Suprapubic skin (tissue), 4 donors: ENCODE measurements at places on chromosomes 2 and 18.

DNA sequence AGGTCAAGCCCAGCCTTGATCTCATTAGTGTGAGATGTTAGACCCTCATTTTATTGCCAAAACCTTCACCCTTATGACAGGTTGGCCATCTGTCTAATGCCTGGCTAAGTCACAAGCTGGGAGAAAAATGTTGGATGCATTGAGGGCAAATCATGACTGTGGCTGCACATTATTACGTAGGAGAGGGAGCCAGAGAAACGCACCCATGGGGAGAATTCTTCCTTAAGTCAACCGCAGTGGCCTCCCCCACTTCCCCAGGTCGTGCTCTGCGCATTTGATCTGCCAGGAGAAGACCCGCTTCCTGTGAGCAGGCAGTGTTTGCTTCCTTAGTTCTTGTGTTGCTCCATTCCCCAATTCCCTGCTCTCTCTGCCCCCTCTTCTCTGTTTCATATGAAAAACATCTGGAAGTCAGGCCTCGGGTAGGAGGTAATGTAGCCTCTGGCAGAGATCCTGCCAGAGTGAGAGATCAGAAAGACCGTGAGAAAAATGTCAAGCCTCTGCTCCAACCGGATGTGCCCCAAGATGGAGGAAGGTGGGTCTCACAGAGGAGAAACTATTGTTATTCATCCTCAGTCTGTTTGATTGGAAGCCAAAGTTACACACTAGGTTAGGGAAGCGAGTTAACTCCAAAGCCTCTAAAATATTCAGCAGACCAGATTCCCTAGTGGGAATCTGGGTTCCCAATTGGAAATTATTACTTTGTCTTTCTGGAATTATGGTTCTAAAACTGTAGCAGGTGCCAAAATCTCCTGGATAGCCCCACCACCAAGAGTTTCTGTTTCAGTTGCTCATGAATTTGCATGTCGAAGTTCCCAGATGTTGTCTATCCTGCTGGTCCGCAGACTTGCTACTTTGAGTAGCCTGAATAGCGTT is 144.3 kb upstream of the PELI1 start:
- no peaks in the 10 kb centered on the region for H3K27me3 ChIP-seq
- no peak overlapping the region for H3K4me3 ChIP-seq
- H3K36me3 ChIP-seq = no peaks in the 10 kb centered on the region
- no peak overlapping the region for H3K27ac ChIP-seq

- no peak for DNase-seq
- no peaks in the 10 kb centered on the region for H3K27me3 ChIP-seq
- H3K4me1 ChIP-seq = peaks cover 64% of the 10 kb centered on the region
- H3K27ac ChIP-seq = peak overlapping the region; percentile 100
These were observed 644 bp downstream of the PTGR3 start for GRCh38 chr18:75208155-75208835.

- H3K27ac ChIP-seq = no peak overlapping the region
- no peak overlapping the region for H3K4me3 ChIP-seq
- H3K27me3 ChIP-seq = no peaks in the 10 kb centered on the region
- no peak for DNase-seq
- H3K36me3 ChIP-seq = no peaks in the 10 kb centered on the region
- H3K4me1 ChIP-seq = peaks cover 55% of the 10 kb centered on the region
These were observed 39.1 kb downstream of the FBXO11 start for GRCh38 chr2:47867205-47867604.

DNA sequence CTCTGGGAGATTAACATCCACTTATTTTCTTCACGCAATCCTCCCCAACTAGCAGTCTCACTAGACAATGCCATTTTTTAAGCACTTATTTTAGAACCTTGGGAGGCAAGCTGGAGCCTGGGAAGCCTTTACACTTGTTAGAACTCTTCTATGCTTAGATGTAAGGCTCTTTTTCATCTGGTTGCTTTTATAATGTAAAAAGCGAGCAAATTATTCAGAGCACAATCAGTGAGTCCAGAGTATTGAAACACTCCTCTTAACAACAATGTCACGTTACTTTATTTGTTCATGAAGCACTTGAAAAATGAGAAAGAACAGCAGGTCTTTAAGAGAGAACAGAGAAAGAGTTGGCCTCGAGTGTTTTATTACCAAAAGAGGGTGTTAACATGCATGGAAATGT is 84.1 kb upstream of the SLC8A1 start:
- H3K27me3 ChIP-seq = no peaks in the 10 kb centered on the region
- no peak for DNase-seq
- no peak overlapping the region for H3K27ac ChIP-seq
- no peaks in the 10 kb centered on the region for H3K36me3 ChIP-seq
- H3K4me3 ChIP-seq = no peak overlapping the region

DNA sequence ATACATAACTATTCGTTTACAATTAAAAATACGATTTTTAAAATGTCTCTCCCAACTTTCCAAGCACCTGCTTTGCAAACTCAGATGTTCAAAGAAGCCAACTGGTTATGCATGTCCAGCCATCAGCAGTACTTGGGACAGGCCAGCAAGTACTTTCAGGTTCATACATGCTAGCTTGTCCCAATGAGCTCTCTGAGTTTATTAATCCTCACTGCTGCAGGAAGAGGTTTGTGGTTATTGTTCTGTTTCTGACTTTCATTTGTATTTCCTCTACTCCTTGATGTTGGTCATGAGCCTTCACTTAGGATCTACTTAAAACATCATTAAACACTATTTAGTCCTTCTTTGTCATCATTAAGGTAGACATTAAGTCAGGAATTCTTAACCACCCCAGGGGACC is 374.1 kb downstream of the LRATD1 start:
- no peak overlapping the region for H3K4me3 ChIP-seq
- H3K4me1 ChIP-seq = no peaks in the 10 kb centered on the region
- no peak overlapping the region for H3K27ac ChIP-seq
- H3K36me3 ChIP-seq = no peaks in the 10 kb centered on the region

DNA sequence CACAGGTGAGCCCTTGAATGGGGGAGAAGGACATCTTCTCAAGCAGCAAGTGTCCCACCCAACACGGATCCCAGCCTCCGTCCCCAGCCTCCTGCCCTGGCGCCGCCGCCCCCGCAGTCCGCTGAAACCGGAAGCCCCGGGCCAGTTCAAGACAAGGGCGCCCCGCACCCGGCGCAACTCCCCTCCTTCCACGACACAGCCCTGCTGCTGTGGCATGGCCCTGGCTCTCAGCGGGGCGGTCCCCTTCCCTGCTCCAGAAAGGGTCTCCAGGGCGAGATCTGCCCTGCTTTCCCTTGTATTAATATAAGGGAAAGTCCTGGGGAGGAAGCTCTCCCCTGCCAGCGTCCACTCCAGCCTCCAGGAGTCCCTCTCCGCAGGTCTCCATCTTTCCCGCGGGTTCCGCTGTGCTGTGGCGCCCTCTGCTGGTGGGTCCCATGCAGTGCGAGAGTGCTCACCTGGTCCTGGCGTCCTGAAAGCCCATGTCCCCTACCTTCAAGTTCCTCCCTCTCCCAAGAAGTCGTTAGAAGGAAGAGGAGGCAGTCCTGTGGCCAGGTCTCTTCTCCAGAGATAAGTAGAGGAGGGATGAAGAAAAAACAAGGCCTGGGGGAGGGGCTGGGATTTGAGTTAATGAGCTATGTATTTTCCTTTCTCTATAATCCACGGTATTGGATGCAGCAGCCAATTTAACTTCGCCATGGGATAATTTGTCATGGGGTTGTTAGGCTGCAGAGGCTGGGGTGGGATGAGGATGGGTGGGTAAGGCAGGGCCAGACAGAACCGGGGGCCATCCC is 176.0 kb downstream of the SMAD2 start:
- peaks cover 8% of the 10 kb centered on the region for H3K27me3 ChIP-seq
- H3K27ac ChIP-seq = no peak overlapping the region
- no peak for DNase-seq
- H3K4me3 ChIP-seq = no peak overlapping the region

- no peak overlapping the region for H3K4me3 ChIP-seq
- no peak overlapping the region for H3K27ac ChIP-seq
These were observed 42.1 kb upstream of the FAM124B start for GRCh38 chr2:224444021-224444420.

GRCh38 chr18:34938090-34938489 is 103.1 kb upstream of the MAPRE2 start:
- H3K36me3 ChIP-seq = no peaks in the 10 kb centered on the region
- H3K4me1 ChIP-seq = no peaks in the 10 kb centered on the region
- H3K4me3 ChIP-seq = no peak overlapping the region
- H3K27me3 ChIP-seq = no peaks in the 10 kb centered on the region
- DNase-seq = no peak
